ENCODE measurements at places on chromosomes 2 and 18. TPM values are rescaled to one million over a fixed set of nuclear protein-coding genes. Genes with fewer than 3 reads are reported as not detected.

Gene IL36RN
- not detected for polyA plus RNA-seq

Gene OXER1
- polyA plus RNA-seq, result 0.55 TPM

Gene PLEK
- polyA plus RNA-seq, result 1.6 TPM

Gene MYCN
- 1.0 TPM for polyA plus RNA-seq

Gene HOXD11
- polyA plus RNA-seq, result not detected

Gene SLC35G4
- not detected for polyA plus RNA-seq

Gene BOD1L2
- not detected for polyA plus RNA-seq

Gene FKBP1B
- polyA plus RNA-seq, result 6.7 TPM

Gene ARHGAP15
- polyA plus RNA-seq, result 5.6 TPM

Gene PAIP2B
- polyA plus RNA-seq, result 30.7 TPM
